ENCODE measurements at places on chromosomes 2 and 18.

GRCh38 chr18:48263914-48264902 lies 145.0 kb downstream of the ZBTB7C start:
- DNase-seq = no peak

- no peak for DNase-seq
Measured at GRCh38 chr2:144310484-144310883, 209.4 kb downstream of the ZEB2 start.

DNA sequence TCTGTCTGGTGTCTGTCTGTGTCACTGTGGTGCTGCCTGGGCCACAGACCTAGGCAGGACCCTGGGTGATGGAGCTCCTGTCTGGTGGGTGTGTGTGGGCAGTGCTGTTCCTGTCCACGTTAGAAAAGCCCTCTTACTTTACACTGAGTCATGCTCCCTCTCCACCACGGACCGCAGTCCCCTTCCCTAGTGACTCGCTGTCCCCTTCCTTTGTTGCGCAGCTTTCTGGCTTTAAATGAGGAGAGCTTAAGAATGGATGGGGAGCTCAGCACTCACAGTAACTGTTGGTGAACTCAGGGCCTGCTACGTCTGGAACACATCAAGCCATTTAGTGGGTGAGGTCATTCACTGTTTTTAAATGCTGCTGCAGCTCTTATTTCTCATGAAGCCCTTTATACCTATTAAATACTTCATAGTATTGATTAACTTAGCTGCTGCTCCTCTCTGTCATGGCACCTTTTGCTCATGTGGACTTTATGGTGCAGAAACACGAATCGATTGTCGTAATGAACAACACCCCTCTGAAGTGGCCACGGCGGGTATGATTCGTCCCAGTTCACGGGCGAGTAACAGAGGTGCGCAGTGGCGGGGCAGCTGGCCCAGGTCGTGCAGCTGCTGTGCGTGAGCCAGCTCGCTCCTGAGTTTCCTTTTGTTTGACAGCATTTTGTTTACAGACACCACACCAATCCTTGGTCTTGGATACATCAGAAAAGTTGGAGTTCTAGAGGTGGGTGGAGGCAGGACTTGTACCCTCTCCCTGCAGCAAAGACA lies 100.4 kb downstream of the LDLRAD4 start:
- DNase-seq = no peak

DNA sequence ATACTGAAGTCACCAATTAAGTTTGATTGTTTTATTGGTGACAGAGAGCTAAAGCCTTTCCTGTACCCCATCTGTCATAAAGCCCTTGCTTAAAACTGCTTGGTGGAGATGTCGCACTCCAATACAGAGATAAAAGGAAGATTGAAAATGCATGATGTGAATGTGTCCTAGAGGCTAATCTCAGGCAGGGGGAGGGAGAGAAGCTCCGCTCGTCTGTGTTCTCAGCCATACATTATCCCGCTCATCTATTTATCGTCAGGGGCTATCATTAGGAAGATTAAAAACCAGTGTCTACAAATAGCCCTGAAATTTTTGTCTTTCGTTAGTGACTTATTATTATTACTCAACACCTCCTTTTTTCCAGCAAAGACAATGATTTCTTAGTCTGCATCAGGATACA lies 110.3 kb downstream of the CMPK2 start:
- DNase-seq = no peak

GRCh38 chr18:23300231-23300805 lies 152.8 kb upstream of the RIOK3 start:
- DNase-seq = no peak

DNA sequence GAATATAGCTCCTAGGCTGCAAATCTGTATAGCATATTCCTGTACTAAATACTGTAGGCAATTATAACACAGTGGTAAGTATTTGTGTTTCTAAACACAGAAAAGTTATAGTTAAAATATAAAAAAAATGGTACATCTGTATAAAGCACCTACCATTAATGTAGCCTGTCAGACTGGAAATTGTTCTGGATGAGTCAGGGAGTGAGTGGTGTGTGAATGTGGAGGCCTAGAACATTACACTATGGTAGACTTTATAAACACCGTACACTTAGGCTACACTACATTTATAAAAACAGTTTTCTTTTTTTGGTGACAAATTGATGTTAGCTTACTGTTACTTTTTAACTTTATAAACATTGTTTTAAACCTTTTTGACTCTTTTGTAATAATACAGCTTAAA lies 226.3 kb downstream of the CCDC85A start:
- no peak for DNase-seq

- DNase-seq = no peak
Measured at GRCh38 chr2:224576088-224576715, 9.0 kb downstream of the CUL3 start.

DNA sequence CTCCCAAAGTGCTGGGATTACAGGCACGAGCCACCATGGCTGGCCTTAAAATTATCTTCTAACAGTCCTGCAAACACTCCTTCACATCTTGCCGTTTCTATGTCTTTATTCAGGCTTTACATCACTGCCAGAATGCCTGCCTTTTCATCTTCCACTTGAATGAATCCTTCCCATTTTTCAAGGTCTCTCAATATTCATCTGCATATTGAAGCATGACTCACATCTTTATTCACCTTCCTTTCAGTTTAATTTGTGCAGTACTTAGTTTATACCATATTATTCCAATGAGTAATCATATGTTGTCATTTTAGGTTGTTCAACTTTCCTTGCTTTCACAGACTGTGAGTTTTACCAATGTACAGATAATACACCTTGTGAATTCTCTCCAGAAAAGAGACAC lies 510.1 kb upstream of the PIK3C3 start:
- no peak for DNase-seq

GRCh38 chr2:67321588-67321903 lies 75.6 kb upstream of the ETAA1 start:
- DNase-seq = no peak

- DNase-seq = no peak
Measured at GRCh38 chr18:12278215-12278671, 24.1 kb downstream of the CIDEA start.

GRCh38 chr2:80168801-80169200 lies 135.8 kb downstream of the LRRTM1 start:
- DNase-seq = no peak

- DNase-seq = no peak
Measured at GRCh38 chr2:215755641-215756345, 257.6 kb downstream of the MREG start.

DNA sequence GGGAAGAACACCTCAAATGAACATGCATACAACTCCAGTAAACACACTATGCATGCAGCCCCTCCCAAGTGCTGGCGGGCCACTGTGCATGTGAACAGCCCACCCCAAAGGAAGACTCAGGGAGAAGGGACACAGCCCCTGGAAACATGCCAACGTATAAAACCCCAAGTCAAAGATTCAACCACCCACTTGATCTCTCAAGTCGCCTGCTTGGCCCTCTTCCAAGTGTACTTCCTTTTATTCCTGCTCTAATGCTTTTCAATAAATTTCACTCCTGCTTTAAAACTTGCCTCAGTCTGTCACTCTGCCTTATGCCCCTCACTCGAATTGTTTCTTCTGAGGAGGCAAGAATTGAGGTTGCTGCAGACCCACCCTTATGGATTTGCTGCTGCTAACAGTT lies 139.1 kb downstream of the C1D start:
- no peak for DNase-seq

Measured in activated CD8-positive, alpha-beta memory T cell treated with anti-CD3 and anti-CD28 coated beads for 48 hours (primary cell).